Choroid plexus epithelial cell (primary cell): ENCODE measurements at places on chromosomes 4 and X.
A peak's percentile ranks its signal among the peaks of the same experiment; 100 is the strongest.

- DNase-seq: no peak
Measured at GRCh38 chr4:25215511-25215910, 18.3 kb upstream of the PI4K2B start.

- no peak for DNase-seq
Measured at GRCh38 chr4:15084780-15085179, 82.5 kb downstream of the CPEB2 start.

- DNase-seq: peak; percentile 68
Measured at GRCh38 chrX:37060999-37061398, 52.8 kb downstream of the FAM47C start.

- DNase-seq: peak; percentile 33
Measured at GRCh38 chr4:119725688-119726330, 97.2 kb upstream of the PDE5A start.

GRCh38 chr4:31045724-31046318, 325.7 kb downstream of the PCDH7 start:
- DNase-seq: peak; percentile 62

GRCh38 chr4:84492737-84493091, 6.4 kb downstream of the NKX6-1 start:
- DNase-seq: no peak

GRCh38 chr4:123913598-123913997, 517.0 kb downstream of the SPRY1 start:
- DNase-seq: no peak

DNA sequence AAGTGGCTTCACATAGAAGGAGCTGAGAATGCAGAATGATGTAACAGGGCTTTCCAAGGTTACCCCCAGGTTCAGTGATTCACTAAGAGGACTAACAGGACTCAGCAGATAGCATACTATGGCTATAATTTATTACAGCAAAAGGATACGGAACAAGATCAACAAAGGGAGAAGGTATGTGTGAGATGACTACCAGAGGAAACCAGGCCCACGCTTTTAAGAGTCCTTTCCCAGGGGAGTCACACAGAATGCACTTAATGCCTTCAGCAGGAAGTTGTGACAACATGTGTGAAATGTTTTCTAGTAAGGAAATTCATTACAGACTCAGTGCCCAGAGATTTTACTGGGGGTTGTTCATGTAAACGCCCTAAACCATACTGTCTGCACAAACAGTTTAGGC, 373.6 kb upstream of the MAGEB2 start:
- peak; percentile 33 for DNase-seq

DNA sequence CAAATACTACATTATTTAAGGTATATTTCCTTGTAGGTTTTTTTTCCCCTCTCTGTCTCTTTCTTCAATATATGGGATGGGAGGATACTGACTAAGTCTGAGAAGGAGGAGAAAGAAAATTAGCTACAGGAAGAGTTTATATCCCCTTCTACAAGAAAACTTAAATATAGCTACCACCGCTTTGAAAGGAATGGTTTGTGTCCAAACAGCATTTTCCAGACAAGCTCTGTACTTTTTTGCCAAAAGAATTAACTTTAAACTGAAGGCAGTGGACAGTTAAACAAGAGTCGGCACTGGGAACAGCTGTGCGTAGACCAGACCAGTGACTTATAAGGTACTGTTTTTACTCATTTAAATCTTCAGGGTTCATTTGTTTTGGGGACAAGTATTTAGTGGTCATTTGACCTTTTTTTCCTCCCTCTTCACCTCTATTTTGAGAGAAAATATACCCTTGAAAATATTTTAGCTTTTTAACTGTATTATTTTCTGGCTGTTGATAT, 303.7 kb downstream of the ARHGAP24 start:
- peak; percentile 62 for DNase-seq

DNA sequence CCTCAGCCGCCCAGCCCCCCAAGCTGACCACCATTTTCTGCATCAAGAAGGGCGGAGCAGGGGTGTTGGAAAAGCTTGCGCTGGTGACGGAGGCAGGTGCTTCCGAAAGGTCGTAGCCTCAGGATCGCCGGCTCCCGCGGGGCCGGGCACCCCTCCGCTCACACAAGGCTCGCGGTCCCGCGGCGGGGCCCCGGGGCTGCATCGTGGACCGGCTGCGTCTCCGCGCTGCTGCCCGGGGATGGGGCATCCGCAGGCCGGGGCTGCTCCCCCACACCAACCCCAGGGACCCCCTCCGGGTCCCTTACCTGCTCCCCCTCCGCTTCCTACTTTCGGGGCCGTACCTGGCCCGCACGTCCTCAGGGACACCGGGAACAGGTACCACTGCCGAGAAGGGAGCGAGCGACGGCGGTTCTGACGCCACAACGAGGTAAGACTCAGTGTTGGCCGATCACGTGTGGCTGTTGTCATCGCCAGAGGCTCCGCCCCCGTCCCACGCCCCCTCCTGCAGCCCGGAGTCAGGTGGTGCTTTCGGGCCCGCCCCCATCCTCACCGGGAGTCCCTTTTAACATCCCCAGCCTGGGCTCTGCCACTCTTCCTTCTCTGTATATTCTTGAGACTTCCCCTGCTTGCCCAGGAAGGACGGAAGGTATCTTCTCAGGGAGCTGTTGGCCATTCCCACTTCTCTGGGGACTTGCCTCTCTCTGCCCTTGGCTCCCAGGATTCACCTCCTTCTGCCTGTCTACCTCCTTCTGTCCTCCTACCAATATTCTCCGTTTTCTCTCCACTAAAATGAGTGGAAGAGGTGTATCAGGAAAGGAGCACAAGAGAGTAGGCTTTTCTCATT, at the start of gene BEX2:
Gene BEX2 (minus strand): TSS at position 436 of the 844 bp plus-strand sequence. CDS start 1,014 bp downstream, outside the sequence.
- peak; percentile 35 for DNase-seq

DNA sequence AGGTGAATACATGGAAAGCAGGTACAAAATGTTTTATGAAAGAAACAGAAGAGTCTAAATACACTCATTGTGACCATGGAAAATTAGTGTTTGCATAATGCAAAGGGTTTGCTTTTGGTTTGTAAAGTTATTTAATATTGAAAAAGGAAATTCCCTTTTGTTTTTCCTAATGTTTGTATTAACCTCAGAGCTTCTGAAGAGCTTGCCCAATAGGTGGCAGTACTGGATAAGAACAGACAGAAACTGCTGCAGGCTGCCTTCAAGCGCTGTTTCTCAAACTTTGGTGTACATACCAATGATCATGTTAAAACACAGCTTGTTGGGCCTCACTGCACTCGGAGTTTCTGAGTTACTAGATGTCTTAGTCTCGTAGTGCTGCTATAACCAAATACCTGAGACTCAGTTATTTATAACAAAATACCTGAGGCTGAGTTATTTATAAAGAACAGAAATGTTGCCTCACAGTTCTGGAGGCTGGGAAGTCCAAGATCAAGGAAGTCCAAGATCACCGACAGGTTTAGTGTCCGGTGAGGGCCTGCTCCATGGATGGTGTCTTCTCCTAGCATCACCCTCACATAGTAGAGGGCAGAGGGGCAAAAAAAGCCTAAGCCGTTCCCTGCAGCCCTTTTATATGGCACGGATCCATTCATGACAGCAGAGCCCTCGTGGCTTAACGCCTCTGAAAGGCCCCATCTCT, 54.2 kb downstream of the SUPT20HL2 start:
- peak; percentile 87 for DNase-seq

- no peak for DNase-seq
Measured at GRCh38 chr4:69835766-69836165, 24.2 kb downstream of the SULT1E1 start.

GRCh38 chrX:78687586-78687985, 28.5 kb upstream of the RTL3 start:
- no peak for DNase-seq

- peak; percentile 63 for DNase-seq
Measured at GRCh38 chr4:103075435-103075893, 1.1 kb downstream of the SLC9B2 start.

GRCh38 chr4:164943192-164943591, 34.3 kb downstream of the TRIM61 start:
- DNase-seq: no peak

GRCh38 chr4:19381068-19381467, 870.6 kb upstream of the SLIT2 start:
- peak; percentile 77 for DNase-seq

DNA sequence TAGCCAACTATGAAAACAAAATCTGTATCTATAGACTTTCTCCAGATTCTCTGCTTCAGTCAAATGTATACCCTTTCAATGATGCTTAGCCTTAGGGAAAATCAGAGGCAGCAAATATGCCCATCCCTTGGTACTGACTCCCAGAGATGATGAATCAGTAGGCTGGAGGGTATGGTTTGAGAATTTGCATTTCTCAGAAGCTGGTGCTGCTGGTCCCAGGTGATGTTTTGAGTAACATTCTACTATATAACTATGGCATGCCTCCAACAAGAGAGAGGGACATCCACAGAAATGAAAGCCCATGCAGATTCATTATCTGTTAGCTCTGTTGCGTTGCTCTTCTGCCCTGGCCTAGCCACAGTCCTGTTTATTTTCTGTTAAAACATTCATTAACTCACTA, 13.6 kb downstream of the TNIP3 start:
- no peak for DNase-seq

DNA sequence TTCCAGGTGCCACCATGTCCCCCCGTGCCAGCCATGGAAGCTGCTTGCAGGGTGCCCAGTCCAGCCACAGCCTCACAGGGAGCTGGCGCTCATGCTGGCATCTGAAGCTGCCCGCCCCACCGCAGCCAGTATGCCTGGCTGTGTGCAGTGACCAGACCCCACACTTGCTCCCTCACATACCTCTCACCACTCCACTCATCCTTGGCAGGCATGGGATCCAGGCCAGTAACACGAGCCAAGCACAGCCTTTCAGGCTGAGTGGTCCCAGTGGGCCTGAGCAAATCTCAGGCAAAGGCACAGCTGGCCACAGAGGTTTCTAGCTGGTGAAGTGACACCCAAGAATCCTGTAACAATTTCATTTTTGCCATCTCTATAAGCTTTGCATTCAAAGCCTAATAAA, 48.4 kb upstream of the SEC24B start:
- no peak for DNase-seq

DNA sequence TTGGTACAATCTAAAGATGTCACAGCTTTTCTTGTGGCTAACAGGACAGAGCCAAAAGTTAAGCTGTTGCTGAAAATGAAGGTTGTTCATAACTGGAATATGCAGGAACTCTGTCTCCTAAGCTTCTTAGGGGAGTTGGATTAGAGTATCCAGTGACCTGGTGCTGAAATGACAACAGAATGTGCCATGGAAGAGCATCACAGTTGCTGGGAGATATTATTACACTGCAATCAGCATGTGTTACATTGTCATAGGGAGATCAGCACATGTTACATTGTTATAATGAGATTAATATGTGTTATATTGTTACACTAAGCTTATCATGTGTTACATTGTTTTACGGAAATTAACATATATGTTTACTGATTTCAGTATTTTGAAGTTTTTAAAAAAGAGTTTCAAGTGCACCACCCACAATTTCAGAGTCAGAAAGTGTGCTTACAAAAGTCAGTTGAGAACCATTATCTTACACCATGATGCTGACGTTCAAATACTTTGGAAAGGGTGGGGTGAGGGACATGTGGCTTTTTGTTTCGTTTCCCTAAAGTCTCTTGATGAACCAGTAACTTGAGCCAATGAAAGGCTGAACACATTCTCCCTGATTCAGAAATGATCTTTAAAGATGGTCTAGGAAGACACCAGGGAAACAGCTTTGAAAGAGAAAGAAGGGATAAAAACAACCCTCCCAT, 113.4 kb downstream of the DRD5 start:
- DNase-seq: no peak

GRCh38 chr4:81666491-81666890, 194.8 kb upstream of the RASGEF1B start:
- DNase-seq: no peak

GRCh38 chrX:118779581-118779980, 44.0 kb upstream of the ZCCHC12 start:
- DNase-seq: no peak

GRCh38 chrX:3143043-3143799, 102.0 kb downstream of the ARSF start:
- DNase-seq: no peak

GRCh38 chr4:149961876-149962597, 116.2 kb upstream of the DCLK2 start:
- DNase-seq: peak; percentile 81

- DNase-seq: no peak
Measured at GRCh38 chr4:3873408-3874027, 107.3 kb downstream of the ADRA2C start.
